Heart left ventricle (tissue), 16 donors: ENCODE measurements at places on chromosomes 13 and 19. TPM values are rescaled to one million over a fixed set of nuclear protein-coding genes. Genes with fewer than 3 reads are reported as not detected.

DCLK1 gene
- 5.2 TPM for polyA plus RNA-seq

RINL gene
- polyA plus RNA-seq = 11.3 TPM

ZNF497 gene
- 0.28 TPM for polyA plus RNA-seq

KLK15 gene
- not detected for polyA plus RNA-seq

C2CD4C gene
- polyA plus RNA-seq = 1.3 TPM

ZNF443 gene
- polyA plus RNA-seq = 1.4 TPM

RABAC1 gene
- 217 TPM for polyA plus RNA-seq

HPN gene
- 0.80 TPM for polyA plus RNA-seq

LIM2 gene
- polyA plus RNA-seq = not detected

ZNF112 gene
- polyA plus RNA-seq = 2.2 TPM

KLF1 gene
- not detected for polyA plus RNA-seq

AP1M2 gene
- polyA plus RNA-seq = not detected

ZFP36 gene
- 45.8 TPM for polyA plus RNA-seq

SOX1 gene
- not detected for polyA plus RNA-seq

DNA sequence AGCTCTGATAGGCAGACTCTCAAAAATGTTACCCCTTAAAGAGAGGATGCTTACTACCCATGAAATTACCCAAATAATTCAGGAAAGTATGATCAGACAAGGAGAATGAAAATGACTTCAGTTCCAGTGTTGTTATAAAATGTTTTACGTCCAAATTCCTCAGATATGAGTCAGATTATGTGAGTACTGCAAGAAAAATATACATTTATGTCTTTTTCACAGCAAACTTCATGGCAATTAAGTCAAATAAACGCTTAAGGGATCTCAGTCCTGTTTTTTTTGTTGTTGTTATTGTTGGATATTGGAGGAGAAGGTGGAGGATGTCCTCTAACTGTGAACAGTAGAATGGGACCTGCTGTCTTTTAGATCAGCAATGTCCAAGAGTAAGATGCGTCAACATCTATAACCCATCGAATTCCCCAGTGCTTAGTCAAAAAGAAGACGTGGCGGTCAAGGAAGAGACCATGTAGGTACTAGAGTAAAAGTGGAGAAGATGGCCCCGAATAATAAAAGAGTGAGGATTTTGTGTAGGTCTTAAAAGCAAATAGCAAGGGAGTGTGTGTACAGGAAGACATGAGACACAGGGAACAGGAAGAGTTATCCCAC is 215.4 kb upstream of the IRS2 start:
- DNase-seq = no peak

DNA sequence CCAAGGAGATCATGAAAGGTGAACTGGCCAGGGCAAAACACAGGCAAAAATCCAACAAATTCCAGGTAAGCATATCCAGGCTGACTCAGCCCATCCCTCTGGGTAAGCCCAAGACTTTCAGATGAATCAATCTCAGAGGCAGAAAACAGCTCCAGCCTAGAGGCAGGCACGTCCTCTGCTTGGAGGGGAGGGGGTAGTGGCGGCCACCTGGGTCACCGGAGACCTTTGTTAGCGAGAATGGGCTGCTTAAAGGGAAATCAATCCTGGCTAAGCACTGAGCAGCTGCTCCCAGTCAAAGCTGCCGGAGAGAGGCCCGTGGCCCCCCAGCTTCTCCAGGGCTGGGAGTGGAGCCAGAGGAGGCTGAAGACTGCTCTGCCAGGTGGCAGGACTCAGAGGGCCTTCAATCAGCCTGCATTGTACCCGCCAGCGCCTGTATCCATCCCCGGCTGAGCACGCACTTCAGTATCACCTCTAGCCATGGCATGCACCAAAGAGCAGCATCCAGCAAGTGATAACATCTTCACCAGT is 48.2 kb downstream of the PIN1 start:
- DNase-seq = no peak

GRCh38 chr19:43804432-43804831 is 2.2 kb upstream of the LYPD5 start:
- DNase-seq = no peak

DNA sequence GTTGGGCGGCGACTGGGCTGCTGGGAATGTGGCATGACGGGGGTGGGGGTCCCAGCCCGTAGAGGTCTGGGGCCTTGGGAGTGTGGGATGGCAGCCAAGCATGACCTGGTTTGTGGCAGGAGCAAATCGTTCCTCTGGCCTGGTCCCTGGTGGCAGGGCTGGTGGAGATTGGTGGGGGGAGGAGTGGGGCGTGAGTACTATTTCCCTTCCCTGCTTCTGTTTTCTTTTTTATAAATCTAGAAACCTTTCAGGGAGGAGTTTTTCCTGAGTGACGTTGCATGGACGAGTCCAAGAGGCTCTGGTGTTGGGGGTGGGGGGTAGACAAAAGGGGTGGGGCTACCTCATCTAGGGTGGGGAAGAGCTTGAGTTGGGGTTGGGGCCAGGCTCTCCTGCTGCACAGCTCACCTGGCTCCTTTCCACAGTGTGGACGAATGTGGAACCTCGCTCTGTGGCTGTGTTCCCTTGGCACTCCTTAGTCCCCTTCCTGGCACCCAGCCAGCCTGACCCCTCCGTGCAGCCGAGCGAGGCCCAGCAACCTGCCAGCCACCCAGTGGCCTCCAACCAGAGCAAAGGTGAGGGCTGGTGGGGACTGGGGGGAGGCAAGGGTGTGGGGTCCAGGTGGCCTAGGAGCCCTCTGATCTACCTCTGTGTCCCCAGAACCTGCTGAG is 15.4 kb upstream of the PRR19 start:
- no peak for DNase-seq

- no peak for DNase-seq
Measured at GRCh38 chr19:54458648-54459281, 4.8 kb downstream of the LENG9 start.

DNA sequence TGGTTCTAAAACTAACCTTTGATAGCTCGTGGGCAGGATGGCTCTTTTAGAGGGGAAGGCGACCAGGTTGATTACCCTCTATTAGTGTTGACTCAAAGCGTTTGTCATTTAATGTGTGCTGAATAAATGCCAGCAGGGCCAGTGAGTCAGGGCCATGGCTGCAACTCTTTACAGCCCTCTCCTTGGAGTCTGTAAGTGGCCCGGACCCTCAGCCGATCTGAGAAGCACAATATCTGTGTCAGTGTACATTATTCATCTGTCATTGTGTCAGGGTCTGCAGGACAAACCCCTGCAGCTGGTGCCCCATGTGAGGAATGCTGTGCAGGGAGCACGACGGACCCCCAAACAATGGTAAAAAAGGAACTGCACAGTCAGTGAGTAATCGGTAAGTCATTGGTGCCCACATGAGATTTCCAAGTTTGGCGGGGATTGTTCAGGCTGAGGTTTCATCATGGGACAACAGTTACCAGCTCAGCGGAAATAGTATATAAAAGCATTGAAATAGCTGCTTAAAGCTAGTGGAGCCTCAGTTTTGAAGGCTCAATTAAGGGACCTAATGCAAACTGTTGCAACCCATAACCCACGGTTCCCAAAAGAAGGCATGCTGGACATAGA is 139.1 kb downstream of the ZNF675 start:
- DNase-seq = no peak

- no peak for DNase-seq
Measured at GRCh38 chr19:57110592-57111328, 9.0 kb upstream of the USP29 start.

- DNase-seq = peak; percentile 47
Measured at GRCh38 chr19:51367255-51367564, 1.0 kb upstream of the ETFB start.

DNA sequence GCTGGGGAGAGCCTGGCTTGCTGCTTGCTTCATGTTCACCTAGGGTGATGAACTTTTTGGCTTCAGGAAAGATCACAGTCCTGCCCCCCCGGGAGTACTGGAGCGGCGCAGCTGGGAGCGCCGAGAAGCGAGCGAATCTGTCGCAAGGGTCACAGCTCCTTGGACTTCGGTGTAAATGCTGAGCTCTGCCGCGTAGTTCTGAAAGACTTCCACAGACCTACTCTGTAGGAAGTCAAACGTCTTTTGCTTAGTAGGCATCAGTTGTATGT is 2.7 kb downstream of the ING1 start:
- DNase-seq = peak; percentile 73

- no peak for DNase-seq
Measured at GRCh38 chr13:76804801-76805200, 81.4 kb downstream of the KCTD12 start.

- no peak for DNase-seq
Measured at GRCh38 chr13:49540552-49540951, 44.8 kb downstream of the PHF11 start.

DNA sequence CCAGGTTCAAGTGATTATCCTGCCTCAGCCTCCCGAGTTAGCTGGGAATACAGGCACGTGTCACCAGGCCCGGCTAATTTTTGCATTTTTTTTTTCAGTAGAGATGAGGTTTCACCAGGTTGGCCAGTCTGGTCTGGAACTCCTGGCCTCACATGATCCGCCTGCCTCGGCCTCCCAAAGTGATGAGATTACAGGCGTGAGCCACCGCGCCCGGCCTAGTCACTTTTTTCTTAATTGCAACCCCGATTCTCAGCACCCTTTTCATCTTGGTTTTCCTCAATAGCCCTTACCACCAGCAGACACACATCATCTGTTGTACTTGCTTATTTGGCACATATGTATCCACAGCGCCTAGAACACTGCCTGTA is 550 bp upstream of the GPI start:
- no peak for DNase-seq

DNA sequence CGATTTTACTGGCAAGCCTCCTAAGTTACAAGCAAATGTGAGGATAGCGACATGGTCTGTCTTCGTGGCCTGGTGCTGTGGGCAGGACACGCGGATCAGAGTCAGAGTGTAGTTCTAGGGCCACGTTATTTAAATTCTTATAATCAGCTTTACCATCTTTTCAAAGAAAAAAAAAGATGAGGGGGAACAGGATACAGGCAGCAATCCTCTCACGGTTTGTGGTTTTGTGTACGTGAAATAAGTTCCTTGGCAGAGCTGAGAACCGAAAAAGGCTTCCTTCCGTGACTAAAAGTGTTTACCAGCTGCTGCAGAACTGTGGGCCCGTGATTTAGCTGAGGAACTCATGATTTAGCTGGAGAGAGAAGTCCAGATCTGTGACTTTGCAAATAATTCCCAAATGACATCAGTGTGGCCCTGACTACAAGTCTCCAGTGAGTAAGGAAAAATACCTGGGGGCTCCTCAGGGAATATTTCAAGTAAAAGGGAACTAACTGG is 27.2 kb downstream of the RCBTB2 start:
- DNase-seq = peak; percentile 54

DNA sequence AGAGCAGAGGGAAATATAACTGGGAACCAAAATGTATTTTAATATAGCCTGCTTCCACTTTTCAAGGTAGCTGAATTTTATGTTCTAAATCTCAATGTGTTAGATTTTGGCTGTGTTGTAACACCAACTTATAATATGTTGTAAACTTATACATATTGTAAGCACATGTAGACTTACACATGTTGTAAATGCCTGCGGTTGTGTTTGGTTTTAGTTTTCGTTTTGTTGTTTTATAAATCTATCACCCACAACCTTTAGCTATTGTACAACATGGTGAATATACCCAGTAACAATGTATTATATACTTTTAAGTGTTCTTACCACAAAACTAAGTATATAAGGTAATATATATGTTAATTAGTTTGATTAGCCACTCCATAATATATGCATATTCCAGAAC is 15.6 kb downstream of the KCTD4 start:
- DNase-seq = no peak

GRCh38 chr19:45508417-45508860 is 1.2 kb downstream of the VASP start:
- DNase-seq = peak; percentile 73

DNA sequence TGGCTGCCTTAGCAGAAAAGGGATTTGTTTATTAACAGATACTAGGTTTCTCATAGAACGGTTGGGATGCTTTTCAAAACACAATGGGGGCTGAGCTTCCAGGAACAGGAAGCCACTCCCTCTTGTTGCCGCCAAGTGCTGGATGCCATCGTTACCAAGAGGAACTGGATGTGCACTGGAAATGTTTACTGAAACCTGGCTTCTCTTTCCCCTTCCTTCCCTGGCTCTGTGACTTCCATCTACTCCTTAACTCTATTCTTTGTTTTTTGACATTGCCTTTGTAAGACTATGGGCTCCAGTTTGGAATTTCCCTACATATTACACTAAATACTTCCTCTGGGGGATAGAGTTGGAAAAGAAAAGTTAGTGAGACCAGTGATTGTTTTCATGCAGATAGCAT is 11.7 kb upstream of the KL start:
- DNase-seq = peak; percentile 63

- DNase-seq = no peak
Measured at GRCh38 chr13:75216038-75216437, 265.9 kb downstream of the TBC1D4 start.
